ENCODE measurements at places on chromosomes 5 and 9.

DNA sequence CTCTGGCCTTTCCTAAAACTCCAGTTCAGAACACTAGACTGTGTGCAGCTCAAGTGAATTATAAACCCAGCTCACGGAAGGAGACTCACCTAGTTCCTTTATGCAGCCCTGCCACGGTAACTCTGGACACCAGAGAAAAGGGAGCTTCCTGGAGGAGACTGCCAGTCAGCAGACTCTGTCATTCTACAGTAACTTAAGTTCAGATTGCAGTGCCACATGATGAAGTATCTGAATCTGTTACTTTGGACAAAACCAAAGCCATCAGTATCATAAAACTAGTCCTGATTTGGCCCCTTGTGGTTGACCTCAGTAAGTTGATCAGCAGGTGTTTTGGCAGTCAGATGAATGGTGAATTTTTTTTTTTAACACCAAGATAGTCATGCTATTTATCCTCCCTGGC is 2.7 kb downstream of the MTRR start:
- DNase-seq = no peak

GRCh38 chr9:99118782-99119466 is 14.0 kb downstream of the TGFBR1 start:
- DNase-seq = no peak

GRCh38 chr5:71695595-71695994 is 23.5 kb upstream of the CARTPT start:
- no peak for DNase-seq

DNA sequence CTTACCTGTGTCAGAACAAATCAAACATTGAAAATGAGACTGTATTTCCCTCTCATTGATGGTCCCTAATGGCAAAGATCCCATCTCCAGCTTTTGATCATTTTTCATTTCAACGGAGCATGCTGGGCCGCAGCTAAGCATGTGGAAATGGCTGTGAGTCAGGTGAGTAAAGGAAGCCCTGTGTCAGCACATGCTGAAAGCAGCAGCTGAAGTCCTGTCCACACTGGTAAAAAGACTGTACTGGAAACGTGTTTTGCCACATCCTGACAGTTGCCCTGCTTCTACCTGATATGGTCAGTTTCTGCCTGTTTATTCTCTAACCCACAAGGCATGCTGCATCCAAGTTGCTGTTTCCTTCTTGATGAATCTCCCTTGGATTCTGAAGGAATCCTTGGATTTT is 330.1 kb downstream of the EFNA5 start:
- DNase-seq = no peak

- DNase-seq = peak; percentile 46
Measured at GRCh38 chr5:134289509-134290113, 63.7 kb upstream of the PPP2CA start.

DNA sequence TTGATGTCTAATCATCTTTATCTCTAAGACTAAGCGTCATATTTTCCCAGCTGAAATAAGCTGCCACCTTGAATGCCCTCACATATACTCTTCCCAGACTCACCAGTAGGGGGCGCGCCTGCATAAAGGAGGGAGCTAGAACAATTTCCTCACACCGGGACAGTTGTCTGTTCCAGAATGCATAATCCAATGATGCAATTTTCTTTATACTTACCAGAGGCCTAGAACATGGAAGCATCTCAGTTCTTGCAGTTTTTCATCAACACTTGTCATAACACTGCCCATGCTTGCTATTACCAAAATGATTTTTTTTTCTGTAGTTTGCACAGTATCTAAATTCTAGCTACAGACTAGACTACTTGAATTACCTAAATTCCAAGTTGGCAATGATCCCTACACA is 203.9 kb downstream of the FRMD3 start:
- peak; percentile 35 for DNase-seq

GRCh38 chr9:607417-607816 is 234.1 kb upstream of the DMRT1 start:
- no peak for DNase-seq

DNA sequence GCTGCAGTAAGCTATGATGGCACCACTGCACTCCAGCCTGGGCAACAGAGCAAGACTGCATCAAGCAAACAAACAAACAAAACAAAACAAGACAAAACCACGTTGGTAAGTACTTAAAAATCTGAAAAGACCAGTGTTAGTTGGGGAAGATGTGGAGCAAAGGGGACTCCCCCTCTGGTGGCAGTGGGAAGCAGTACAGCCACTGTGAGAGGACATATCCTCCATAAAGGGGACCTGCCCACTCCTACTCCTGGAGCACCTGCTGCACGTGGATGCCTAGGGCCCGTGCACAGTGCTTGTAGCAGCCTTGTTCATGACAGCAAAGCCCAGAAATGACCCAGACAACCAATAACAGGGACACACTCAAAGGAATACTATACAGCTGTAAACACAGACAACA is 17.0 kb upstream of the IPPK start:
- DNase-seq = no peak

DNA sequence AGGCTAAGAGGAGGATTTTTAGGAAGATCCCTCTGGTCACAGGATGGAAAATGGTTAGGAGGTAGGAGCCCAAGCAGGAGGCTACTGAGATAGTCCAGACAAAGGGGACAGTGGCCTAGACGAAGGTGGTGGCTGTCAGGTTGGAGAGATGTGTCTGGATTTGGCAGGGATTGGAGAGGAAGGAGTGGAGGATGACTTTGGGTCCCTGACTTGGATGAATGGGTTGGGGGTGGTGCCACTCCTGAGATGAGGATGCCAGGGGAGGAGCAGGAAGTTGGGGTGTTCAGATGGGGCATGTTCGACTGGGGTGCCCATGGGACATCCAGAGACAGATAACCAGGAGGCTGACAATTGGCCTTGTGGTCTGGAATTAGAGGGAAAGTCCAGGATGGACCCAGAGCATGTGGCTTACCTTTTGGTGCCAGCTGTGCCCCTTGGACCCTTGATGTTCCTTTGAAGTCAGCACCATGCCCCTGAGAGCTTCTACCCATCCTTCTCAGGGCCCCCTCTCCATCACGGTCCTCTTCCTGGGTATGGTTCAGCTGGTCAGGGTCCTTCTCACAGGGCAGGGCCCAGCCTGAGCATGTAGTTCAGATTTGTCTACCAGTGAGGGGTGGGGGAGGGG is 15.1 kb upstream of the IGFBPL1 start:
- DNase-seq = no peak

- no peak for DNase-seq
Measured at GRCh38 chr5:56105511-56106291, 110.9 kb upstream of the IL6ST start.

DNA sequence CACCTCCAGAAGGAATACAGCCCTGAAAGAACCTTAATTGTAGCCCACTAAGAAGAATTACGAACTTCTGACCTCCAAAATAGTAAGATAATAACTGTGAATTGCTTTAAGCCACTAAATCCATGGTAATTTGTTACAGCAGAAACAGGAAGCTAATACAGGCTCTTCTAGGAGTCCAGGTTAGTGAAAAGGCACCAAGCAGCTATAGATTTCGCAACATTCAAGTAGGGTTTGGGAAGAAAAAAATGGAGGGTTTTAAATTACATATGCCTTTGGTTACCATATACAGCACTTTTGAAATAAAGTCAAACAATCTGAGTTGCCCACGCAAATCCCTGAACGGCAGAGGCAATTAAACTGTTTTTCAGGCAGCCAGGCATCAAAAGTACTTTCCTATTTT is 1.7 kb upstream of the ACTL7A start:
- DNase-seq = no peak

- DNase-seq = no peak
Measured at GRCh38 chr9:3534614-3535404, 9.0 kb upstream of the RFX3 start.
